ENCODE measurements at places on chromosomes 5 and 9. TPM values are rescaled to one million over a fixed set of nuclear protein-coding genes. Genes with fewer than 3 reads are reported as not detected.

Gene ASTN2
- polyA plus RNA-seq = 1.4 TPM

Gene ACTBL2
- polyA plus RNA-seq = 0.04 TPM

Gene S100Z
- polyA plus RNA-seq = 1.7 TPM

Gene ANKRA2
- polyA plus RNA-seq = 27.3 TPM

Gene FOXD4L4
- 0.08 TPM for polyA plus RNA-seq

GRCh38 chr5:81212211-81212751 lies 20.8 kb upstream of the CKMT2 start:
- no peak for DNase-seq

GRCh38 chr9:77648234-77649108 lies at the start of gene GNA14:
Gene GNA14 (minus strand): TSS chr9:77648322. CDS start chr9:77647793, 529 bp downstream.
- DNase-seq = peak; percentile 78

DNA sequence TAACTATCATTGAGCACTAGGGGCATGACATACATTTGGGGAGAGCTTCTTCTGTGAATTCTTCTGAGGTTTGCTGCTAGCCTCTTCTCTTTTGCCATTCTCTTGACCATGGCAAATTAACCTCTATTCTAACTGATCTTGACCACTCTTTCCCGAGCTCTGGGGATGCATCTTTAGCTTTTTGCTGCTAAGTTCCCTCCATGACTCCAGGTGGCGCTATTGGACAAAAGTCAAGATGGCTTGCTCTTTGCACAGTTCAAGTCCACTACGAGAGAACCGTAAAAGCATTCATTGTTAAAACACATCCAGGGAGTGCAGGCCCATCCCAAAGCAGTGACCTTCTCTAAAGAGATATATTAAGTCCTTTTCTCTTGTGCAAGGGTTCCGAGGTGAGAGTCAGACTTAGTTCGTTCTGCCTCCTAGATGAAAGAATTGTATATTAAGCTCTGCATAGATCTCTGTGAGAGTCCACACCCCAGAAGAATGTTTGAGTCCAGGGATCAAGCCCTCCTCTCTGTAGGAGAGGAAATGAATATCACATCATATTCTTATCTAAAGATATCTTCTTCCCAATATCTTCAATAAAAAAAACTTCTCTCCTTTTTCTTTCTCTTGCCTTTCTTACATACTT lies 1152.9 kb upstream of the CDH6 start:
- peak; percentile 50 for DNase-seq

GRCh38 chr5:116651653-116652052 lies 77.0 kb upstream of the SEMA6A start:
- DNase-seq = no peak

- DNase-seq = peak; percentile 38
These were observed at the start of gene TNFSF15 for GRCh38 chr9:114805670-114806525. Gene TNFSF15 (minus strand): TSS chr9:114806039. CDS start chr9:114806012, 27 bp downstream.

GRCh38 chr5:53291528-53291927 lies 182.0 kb upstream of the MOCS2 start:
- DNase-seq = peak; percentile 53

Measured in lung (tissue), 17 donors.